ENCODE measurements at places on chromosomes 2 and 18.

GRCh38 chr2:14475994-14476393, 156.5 kb upstream of the LRATD1 start:
- DNase-seq: no peak

- no peak for DNase-seq
Observed at GRCh38 chr2:160068906-160069305, 6.5 kb upstream of the PLA2R1 start.

DNA sequence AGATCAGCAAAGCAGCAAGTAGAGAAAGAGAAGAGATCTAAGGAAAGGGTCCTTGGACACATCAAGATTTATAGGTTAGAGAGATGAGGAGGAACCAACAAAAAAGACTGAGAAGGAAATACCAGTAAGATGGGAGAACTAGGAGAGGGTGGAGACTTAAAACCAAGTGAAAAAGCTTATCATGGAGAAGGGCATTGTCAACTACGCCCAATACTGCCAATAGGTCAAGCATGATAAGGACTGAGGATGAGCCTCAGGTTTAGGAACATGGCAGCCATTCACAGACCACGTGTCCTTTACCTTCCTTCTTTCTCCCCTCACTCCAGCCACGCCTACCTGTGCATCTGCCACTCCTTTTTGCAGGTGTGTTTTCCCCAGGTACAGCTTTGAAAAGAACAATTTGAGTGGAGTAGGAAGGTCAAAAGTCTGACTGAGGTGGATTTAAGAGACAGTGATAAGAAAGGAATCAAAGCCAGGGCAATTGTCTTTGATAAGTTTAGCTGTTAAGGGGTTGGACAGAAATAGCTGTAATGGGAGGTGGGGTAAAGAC, 238.7 kb downstream of the STK39 start:
- no peak for DNase-seq

- DNase-seq: no peak
Observed at GRCh38 chr2:102140377-102140776, 2.2 kb upstream of the IL1R1 start.

DNA sequence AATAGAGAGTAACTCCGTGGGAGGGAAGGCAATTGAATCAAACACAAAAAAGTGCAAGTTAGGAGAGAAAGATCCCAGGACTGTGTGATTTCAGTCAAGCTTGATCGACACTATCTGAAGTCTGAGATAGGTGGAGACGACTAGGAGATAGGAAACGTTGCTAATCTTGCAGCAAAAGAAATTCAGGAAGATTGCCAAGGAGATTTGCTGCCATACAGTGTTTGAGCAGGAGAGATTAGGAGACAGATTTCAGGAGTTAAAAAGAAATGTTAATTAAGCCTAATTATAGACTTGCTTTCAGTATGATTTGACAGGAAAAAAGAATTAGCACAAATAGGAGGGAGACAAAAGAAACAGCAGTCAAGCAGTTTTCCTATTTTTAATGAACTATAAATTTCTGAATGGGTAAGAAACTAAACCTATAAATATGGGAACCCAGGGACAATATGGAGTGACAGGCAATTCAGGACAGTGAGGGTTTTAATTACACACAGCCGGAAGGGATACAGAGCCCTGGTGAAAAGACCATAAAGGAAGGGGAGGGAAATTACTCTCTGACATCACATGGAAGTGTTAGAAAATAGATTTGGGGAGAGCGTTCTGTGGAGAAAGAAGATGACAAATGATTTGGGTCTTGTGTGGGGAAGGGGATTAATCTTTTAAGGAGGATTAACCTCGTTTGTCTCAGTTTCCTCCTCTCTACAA, 72.6 kb downstream of the SUCLG1 start:
- no peak for DNase-seq

- DNase-seq: no peak
Observed at GRCh38 chr2:71926089-71926447, 221.6 kb downstream of the CYP26B1 start.

DNA sequence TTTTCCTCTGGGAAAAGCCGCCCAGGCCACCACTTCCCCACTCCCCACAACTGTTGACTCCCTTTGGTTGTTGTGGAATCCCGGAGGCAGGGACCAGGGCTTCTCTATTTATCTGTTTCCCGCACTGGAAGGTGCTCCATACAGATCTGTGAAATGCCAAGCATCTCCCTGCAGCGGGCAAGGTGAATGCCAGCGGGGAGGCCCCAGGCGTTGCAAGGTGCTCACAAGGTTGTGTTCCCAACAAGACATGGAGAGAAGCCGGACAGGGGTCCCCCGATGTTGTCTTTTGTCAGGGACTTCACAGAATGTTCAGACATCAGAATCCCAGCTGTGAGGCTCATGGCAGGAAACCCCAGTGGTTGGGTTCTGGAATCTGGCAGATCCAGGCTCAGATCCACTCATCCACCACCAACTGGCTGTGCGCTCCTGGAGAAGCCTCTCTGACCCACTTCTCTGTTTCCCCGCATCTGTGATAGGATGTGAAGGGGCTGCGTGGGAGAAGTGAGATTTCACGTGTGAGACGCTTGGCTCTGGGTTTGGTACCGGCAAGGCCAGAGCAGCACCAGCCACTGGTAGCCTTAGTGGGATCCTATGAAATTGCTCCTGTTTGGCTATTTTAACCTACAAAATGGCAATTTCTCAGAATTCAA, 8.6 kb upstream of the NEU2 start:
- DNase-seq: no peak

DNA sequence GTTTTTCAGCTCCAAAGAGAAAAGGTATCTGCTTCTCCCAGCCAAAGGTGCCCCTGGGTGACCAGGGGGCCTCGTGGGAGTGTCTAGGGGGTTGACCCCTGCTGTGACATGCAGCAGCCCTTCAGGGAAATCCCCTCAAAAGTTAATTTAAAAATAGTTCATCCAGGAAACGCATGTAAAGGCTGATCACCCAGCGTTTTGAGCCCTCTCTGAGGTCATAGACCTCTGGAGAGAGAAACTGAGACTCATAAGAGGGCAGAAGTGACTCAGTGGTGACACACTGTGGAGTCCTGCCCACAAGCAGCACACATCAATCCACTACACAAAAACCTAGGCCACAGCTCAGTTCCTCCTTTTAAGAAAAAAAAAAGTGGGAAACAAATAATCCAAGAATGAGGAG, 11.9 kb downstream of the GAL3ST2 start:
- DNase-seq: no peak

- DNase-seq: no peak
Observed at GRCh38 chr18:55503167-55503820, 84.7 kb downstream of the TCF4 start.

DNA sequence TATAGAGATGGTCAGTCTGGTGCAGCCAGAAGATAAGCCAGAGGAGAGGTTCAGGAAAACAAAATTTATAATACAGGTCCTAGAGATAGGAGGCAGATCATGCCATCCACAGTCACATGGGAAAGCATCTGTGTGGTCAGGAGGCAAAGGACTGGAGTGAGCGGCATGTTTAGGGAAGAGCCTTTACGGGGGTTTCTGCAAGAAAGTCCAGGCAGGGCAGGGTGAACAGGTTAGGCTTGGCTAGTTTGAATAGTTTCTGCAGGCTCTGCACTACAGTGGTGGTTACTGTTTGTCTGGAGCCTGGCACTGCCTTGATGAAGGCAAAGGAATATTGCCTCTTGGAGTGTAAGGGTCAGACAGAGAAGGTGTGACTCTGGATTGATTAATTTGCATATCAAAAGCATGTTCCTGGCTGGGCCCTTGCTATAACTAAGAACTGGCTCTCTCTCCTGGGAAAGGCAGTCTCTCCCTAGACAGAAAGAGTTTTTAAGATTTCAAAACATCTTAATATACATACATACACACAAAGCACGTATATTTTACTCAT, 1034.7 kb upstream of the CHAC2 start:
- no peak for DNase-seq

DNA sequence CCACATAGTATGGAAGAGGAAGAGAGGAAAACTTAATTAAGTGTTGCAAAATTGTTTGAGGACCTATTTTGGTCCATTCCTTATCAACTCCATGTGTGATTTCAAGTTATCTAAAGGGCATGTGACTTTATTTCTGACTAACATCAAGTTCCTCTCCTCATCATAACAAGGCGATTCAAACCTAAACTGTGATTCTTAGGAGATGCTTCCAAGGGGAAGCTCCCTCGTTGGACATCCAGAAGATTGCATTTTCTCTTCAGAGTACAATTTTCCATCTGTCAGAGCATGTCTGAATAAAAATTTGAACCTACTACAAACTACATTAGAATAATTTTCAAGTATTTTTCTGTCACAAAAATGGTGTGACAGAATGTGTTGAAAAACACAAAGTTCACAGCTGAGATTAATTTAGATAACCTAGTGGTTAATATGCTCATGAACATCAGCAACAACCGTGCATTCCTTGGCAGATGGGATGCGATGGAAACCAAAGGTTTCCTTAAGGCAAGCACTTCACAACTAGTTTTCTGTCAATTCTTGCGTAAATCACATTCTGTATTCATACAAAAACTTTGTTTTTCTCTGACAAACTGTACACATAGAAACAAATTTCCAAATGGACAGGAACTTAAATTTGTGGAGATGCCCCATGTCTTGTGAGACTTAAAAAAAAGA, 4.2 kb downstream of the SFT2D3 start:
- DNase-seq: no peak

DNA sequence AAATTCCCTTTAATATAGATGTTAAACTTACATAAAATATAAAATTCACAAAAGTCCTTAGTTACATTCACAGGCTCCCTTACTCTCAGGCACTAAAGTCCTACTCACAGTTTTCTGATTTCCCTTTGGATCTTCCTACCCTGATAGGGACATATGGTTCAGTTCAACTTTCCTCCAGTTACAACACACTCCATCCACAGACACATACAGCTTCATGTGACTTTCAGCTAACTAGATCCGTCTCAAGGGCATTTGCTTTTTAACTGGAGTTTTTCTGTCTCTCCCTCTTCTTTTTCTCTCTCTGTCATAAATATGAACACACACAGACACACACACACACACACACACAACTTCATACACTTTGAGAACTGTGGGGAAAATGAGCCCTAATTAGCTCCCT, 419.2 kb downstream of the LRP1B start:
- no peak for DNase-seq

DNA sequence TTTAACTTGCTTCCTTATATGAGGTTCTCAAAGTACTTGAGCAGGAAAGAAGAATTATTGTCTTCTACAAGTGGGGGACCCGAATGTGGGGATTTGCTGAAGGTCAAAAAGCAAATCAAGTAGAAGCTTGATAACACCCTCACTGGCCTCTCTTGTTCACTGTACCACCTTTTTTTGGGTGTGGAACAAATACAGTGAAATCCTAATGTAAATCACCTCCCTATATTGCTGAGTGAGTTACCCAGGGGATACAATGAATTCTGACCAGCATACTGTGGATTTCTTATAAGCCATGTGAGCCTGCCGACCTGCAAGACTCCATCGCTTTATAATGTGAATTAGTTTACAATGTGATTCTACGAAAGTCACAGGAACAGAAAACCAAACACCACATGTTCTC, 66.5 kb downstream of the DOCK10 start:
- no peak for DNase-seq

- no peak for DNase-seq
Observed at GRCh38 chr2:216474925-216475670, 23.5 kb upstream of the RPL37A start.

DNA sequence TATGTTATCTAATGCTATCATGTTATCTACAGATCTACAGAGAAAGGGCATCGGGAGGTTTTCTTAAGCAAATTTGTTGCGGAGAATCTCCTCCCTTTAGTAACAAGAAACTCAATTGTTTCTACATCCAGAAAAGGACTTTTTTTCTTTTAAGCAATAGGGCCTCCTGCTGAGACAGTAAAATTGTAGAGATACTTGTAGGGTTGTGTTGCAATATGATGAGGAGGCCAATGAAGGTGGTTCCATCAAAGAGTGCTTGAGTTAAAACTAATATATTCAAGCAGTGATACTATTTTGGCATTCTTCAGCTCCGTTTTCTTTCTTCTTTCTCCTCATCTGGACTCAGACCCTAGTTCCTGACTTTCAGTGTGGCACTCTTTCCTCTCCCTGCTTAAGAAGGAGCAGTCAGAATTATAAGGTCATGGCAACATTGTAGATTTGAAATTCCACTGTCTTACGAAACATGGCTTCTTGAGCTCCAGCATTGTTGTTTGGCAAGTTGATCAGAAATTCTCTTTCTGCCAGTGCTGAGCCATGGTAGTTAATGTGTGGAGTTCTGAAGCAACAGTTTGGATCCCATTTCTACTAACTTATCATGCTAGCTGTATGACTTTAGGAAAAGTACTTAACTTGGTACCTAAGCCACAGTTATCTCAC, 202.0 kb upstream of the SLC14A2 start:
- no peak for DNase-seq

GRCh38 chr2:48120759-48121242, 214.5 kb upstream of the FBXO11 start:
- DNase-seq: no peak
